ENCODE measurements at places on chromosomes 12 and 14.

- DNase-seq, result no peak
Measured at GRCh38 chr14:29749327-29749726, 178.3 kb downstream of the PRKD1 start.

- DNase-seq, result no peak
Measured at GRCh38 chr14:81176241-81176640, 44.5 kb downstream of the GTF2A1 start.

GRCh38 chr12:27828196-27828595 is 48.2 kb upstream of the MANSC4 start:
- DNase-seq, result no peak

DNA sequence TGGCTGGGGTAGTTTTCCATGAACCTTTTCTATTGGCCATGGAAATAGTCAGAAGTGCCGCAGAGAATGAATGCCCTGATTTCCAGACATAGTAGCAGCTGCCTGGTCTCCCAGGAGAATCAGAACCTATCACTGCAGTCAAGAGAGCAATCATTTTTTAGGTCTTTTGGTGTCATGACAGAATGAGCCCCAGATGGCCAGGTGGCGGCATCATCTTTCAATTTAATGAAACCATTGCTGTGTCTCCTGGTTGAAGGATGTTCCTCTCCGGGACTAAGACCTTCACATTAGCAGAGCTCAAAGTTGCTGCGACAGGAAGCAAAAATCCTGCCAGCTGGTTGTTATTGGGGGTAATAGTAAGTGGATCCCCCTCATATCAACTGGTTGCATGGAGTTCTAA is 18.8 kb downstream of the TNFAIP2 start:
- DNase-seq, result no peak

DNA sequence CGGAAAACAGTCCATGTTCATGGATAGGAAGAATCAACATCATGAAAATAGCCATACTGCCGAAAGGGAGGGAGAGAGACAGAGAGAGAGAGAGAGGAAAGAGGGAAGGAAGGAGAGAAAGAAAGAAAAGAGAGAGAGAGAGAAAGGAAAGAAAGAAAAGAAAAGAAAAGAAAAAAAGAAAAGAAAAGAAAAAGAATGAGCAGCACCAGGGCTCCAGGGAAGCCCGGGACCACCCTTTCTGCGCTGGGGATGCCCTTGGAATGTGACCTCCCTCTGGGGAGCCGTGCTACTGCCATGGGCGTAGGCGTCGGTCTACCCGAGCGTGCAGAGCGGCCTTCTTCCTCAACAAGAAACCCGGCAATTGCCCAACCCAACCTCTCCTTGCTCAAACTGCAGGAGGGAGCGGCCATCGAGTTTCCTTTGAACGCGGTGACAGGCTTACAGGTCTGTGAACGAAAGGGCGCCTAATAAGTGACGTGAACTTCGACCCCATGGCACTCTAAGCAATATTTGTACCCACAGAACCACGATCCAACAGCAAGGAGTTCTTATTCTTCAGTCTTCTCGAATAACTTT is 16.9 kb downstream of the OR6S1 start:
- no peak for DNase-seq

DNA sequence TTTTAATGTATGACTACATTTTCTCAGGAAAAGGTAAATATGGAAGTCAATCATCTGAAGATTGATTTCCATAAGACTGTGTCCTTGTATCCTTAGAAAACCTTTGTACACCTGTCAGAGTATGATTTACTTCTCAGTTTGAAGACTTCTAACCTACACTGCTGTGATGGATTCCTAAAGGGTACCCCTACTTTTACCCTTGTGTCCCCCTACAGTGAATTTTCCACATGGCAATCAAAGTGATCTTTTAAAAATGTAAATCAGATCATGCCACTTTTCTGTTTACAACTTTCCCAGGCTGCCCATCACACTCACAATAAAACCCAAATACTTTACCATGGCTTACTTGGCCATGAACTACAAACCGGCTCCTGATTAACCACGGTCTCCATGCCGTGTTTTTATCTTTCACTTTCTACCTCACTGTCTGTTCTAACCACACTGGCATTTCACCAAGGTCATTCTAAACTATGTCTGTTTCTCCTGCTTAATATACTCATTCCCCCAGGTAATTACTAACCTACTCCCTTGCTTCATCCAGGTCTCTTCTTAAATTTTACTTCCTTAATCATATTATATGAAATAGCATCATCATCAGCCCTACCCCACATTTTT is 8.1 kb downstream of the DNAI7 start:
- DNase-seq, result no peak

DNA sequence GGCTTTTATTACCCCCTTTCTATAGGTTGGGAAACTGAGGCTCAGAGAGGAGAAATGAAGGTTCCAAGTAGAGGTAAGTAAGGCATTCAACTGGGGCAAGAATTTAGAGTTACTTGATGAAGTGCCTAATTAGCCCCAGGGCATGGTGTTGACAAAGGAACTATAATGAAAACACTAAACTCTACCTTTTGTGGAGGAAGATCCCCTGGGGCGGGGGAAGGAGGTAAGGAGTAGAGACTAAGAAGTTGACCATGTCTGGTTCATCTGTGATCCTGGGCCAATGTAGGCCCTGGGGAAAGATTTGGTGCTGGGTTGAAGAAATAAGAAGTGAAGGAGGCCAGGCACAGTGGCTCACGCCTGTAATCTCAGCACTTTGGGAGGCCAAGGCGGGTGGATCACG is 16.2 kb upstream of the COX6A1 start:
- no peak for DNase-seq

- DNase-seq, result peak; percentile 28
Measured at GRCh38 chr14:93821051-93821450, 32.8 kb upstream of the PRIMA1 start.

GRCh38 chr12:126883697-126884096 is 1383.3 kb upstream of the TMEM132C start:
- DNase-seq, result no peak

DNA sequence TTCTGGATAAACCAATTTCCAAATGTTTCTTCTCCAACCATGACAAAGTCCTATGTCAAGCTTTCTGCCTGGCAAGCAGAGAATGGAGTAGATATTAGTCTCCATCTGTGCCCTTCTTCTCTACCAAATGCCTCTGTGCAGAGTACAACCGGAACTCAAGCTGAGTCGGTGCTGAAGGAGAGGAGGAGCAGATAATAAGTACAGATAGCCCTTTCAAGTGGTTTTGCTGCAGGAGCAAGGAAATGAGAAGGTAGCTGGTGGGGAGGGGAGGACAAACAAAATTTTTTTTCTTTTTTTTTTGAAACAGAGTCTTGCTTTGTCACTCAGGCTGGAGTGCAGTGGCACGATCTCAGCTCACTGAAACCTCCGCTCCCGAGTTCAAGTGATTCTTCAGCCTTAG is 14.2 kb upstream of the HELB start:
- DNase-seq, result no peak

- DNase-seq, result no peak
Measured at GRCh38 chr12:57079821-57080220, 1.2 kb upstream of the NEMP1 start.

- DNase-seq, result no peak
Measured at GRCh38 chr14:54698501-54698900, 131.6 kb downstream of the SAMD4A start.

- DNase-seq, result no peak
Measured at GRCh38 chr12:77893918-77894317, 63.2 kb downstream of the NAV3 start.

GRCh38 chr14:102805371-102805891 is 28.2 kb downstream of the TRAF3 start:
- DNase-seq, result no peak

DNA sequence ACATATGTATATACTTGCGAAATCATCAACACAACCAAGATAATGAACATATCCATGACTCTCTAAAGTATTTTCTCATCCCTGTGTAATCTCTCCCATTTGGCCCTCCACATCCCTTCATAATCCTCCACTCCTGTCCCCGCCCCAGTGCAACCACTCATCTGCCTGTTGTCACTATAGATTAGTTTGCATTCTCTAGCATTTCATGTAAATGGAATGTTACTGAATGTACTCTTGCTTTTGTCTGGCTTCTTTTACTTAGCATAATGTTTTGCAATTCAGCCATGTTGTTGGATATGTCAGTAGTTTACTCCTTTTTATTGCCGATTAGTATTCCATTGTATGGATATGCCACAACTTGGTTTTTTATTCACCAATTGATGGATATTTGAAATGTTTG is 99.1 kb downstream of the BICD1 start:
- no peak for DNase-seq

GRCh38 chr12:105429511-105429910 is 99.0 kb downstream of the C12orf75 start:
- no peak for DNase-seq

GRCh38 chr12:49055092-49055491 is 5.5 kb downstream of the KMT2D start:
- DNase-seq, result no peak

GRCh38 chr12:38776647-38777046 is 128.7 kb downstream of the CPNE8 start:
- DNase-seq, result no peak

DNA sequence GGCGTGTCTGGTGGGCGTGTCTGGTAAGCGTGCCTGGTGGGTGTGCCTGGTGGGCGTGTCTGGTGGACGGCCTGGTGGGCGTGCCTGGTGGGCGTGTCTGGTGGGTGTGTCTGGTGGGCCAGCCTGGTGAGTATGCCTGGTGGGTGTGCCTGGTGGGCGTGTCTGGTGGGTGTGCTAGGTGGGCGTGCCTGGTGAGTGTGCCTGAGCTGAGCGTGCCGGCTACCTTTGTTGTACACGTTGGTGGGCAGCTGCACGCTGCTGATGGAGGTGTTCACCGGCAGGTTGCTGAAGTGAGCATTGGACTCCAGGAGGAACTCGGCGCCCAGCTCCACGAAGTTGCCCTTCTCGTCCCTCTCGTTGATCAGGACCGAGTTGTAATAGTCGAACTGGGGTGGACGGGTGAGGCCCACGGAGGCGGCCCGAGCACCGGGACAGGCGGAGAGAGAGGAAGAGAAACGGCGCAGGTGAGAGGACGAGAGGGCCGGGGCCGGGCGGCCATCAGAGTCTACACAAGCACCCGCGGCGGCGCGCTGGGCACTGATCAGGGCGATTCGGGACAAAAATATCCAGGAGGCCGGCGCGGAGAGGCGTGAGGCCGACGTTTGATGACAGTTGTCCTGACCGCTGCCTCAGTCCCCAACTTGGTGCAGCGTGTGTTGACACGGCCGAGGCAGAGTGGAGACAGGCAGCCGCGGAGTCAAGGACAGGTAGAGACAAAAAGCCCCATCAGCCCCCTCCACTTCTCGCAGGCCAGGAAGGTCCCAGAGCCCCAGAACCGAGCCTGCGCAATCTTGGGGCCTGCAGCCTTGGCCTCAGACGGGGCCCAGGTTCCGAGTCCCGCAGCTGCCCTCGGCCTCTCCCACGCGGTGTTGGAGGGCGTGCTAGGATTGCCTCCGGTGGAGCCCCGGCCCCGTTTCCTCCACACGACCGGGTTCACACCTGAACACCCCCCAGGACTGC is 10.5 kb downstream of the CACNA2D4 start:
- DNase-seq, result no peak

DNA sequence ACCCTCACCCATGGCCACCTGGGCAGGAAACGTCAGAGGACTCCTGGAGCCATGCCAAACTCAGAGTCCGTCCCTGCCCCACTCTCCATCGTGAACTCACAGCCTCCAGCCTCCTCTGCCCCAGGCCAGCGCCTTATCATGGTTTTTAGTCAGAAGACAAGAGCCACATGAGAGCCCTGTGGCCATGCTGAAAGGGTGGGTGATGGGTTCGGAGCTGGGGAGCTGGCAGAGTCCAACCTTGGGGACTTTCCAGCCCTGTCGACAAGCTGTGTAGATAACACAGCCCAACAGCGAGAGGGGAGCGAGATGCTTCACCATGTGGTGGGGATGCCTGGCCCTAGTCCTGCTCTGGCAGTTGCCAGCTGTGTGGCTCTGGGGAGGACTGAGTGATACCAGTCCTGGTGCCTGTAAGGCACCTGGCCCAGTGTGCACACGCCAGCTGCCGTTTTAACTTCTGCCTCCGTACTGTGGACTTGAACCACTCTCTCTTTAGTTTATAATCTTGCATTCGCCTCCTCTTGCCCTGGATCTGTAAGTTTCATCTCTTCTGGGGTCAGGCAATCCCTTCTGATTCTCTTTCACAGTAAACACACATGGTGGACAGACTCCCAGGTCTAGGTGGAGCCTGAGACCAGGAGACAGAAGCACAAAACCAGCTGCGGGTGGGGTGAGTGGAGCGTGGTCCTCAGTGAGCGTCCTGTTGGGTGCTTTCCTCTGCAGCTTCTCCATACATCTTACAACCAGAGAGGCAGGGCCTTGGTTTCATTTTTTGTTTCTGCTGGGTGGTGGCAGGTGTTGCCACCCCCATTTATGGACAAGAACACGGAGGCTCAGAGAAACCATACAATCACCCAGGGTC is 55.3 kb downstream of the RIN3 start:
- DNase-seq, result no peak

DNA sequence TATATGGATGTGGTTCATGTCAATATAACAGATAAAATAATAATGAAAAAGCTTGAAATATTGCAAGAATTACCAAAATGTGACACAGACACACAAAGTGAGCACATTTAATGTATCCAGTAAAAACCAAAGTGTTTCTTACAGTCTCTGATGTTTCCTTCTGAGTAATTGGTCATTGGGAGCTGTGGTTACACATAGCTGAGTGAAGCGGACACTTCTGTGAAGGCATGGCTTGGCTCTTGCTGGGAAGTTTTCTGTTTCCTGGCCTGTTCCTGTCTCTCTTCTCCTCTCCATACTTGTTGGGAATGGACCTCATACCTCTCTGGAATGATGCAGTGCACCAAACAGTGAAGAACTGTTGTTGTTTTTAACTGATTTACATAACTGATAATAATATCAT is 117.3 kb downstream of the BICD1 start:
- no peak for DNase-seq

- DNase-seq, result no peak
Measured at GRCh38 chr12:80154261-80154660, 54.9 kb downstream of the OTOGL start.

DNA sequence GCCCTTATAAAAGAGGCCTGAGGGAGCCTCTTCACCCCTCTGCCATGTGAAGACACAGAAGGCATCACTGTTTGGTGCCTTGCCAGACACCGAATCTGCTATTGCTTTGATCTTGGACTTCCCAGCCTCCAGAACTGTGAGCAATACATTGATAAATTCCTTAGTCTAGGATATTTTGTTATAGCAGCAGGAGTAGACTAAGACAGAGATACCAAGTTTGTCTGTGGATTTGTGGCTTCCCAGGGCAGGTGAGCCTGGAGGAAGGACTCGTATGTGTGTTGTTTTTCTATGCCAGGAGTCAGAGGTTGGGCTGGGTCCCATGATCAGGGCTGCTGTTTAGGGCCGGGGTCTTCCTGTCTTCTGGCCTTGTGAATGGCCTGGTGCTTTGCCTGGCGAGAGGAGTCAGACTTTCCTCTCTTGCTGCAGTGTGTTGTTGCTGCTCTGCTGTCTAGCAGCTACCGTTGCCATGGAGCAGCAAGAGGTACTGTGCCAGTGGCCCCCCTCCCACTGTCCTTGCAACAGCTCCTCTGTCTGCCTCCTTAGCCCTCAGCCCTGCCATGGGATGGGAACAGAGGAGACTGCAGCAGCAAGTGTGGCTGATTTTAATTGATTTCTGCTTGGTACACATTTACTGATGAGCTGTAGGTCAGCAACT is 111.2 kb downstream of the CHST11 start:
- no peak for DNase-seq

Data from NCI-H345 (cell line).